ENCODE measurements at places on chromosomes 12 and 14. TPM values are rescaled to one million over a fixed set of nuclear protein-coding genes. Genes with fewer than 3 reads are reported as not detected.

DNA sequence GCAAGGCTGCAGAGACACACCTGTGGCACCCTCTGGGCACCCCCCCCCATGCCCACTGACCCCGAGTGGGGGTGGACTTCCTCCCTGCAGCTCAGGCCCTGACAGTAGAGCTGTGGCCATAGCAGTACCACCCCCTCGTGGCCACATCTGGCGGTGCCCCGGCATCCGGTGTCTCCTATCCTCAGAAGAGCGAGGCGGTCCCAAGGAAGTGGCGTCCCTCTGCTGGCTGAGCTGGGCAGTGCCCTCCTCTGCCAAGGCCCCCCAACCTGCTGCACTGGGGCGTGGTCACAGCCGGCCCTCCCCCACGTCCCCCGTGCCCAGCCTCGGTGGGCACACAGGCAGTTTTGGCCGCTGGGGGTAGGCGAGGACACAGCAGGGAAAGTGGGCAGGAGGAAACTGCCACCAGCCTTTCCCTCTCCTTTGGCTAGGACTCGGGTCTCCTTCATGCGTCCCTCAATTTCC lies 6.0 kb upstream of the SLC6A12 start:
- DNase-seq: peak; percentile 35

- no peak for DNase-seq
Observed at GRCh38 chr12:124506145-124506831, 61.1 kb downstream of the NCOR2 start.

GRCh38 chr14:64885559-64885958 lies 5.9 kb upstream of the SPTB start:
- no peak for DNase-seq

DNA sequence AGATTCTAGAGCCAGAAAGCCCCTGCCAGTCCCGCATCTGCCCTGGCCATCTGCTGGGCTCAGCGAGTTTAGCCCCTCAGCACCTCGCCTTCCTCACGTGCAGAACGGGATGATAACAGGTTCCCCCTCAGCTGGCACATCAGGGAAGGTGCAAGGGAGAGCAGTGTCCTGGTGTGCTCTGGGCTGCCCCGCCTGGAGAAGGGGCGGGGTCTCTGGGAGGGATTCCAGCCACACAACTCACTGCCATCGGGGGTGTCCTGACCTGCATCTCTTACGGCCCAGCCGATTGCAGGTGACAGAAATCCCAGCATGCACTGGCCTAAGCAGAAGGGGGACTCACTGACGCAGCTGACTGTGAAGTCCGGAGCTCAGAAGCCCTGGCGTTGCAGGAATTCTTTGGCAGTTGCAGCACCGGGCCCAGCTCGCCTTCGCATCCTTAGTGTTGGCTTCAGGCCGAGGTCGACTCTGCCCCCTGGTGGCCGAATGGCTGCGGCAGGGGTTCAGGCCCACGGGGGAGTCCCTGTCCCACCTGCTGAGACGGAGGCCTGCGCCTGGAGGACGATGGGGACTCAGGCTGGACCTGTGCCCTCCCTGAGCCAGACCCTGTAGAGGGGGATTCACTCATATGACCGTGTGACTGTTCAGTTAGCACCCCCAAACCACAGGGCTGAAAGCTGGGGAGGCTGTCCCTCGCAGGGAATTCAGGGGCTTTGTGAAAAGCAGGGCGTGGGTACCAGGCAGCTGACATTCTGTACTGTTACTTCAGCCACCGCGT lies 178.6 kb downstream of the ADGRD1 start:
- DNase-seq: peak; percentile 1

DNA sequence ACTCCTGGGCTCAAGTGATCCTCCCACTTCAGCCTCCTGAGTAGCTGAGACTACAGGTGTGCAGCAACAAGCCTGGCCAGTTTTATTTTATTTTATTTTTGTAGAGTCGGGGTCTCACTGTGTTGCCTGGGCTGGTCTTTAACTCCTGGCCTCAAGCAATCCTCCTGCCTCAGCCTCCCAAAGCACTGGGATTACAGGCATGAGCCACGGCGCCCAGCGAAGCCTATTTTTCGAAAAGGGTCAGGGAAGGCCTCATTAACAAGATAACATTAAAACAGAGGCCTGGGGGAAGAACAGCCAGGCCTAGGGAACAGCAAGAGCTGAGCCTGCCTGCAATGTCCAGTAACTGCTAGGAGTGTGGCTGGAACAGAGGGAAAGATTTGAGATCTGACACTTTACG lies 36.1 kb upstream of the VRK1 start:
- no peak for DNase-seq

KIAA0586 gene
- total RNA-seq: 44.4 TPM

- DNase-seq: peak; percentile 89
Observed at GRCh38 chr12:18998343-18999261, 130.9 kb upstream of the PLEKHA5 start.

GSG1 gene
- total RNA-seq: 2.5 TPM

All from IMR-90 (cell line).